ENCODE measurements at places on chromosomes 5 and 9.

DNA sequence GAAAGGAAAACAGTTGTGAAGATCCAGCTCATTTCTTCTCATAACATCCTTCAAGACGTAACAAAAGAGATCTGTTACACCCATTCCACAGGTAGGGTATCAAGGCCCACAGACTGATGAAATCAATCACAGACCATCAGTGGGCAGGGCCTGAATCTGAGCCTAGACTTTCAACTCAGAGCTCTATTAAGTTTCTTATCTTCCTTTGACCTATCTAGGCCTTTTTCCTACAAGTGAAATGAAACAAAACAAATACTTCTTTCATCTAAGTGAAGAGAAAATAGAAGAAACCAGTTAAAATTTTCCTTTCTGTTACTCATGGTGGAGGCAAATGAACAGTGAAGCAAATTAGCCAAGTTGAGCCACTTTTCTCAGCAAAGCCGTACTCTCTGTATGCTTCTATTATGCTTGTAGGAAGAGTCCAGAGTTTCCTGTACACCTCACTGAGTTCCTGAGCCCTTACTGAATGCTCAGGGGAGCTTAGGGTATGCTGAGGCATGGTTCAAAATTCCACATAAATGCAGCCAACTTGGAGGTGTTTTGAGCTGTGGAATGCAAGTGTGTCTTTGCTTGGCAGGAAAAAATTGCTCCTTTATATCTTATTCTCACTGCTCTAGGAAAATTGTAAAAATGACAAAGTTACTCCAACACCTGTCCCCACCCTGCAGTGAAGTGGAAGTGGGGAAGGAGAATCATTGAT lies 91.9 kb downstream of the FEM1C start:
- DNase-seq, result no peak

DNA sequence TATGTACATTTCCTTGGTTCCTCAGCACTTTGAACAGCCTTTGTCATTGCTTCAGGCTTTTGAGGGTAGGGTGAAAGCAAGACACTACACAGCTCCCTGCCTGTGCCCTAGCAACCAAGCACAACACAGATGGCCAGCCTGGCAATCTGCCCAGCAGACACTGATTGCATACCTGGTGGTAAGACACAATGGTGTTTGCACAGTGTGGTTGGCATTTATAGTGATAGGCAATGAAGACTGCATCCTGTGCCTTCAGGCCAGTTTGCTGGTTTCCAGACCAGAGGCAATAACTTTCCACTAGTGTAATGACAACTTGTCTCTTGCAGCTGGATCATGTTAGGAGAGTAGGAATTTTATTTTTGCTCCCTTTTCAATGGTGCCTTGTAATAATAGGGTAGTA lies 144.5 kb upstream of the TNC start:
- no peak for DNase-seq

DNA sequence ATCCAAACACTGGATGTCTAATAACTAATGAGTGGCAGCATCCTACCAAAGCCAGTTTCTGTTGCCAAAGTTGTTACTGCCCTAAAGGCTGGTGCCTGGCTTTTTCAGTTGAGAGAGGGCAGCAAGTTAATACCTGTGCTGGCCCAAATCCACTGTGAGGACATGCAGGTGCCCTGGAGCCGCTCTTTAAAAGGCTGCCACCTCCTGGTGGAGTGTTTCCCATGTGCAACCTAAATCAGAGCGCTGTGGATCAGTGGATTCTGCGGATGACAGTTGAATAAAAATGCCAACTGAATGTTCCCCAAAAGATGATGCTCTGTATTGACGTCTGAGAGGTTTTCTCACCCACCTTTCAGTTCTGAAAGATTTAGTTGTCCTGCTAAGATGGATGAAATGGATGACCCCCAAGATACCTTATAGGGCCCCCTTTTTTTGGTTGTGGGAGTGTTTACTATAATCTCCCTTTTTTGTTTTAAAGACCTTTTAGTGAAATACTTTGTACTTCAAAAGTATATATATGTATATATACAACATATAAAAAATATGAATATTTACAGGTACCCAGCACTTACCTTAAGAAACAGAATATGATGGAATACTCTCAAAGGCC lies 146.4 kb downstream of the EGFLAM start:
- no peak for DNase-seq

- no peak for DNase-seq
Measured at GRCh38 chr5:24923400-24923799, 278.6 kb upstream of the CDH10 start.

GRCh38 chr5:146040527-146040926 lies 64.8 kb downstream of the PLAC8L1 start:
- DNase-seq, result no peak

DNA sequence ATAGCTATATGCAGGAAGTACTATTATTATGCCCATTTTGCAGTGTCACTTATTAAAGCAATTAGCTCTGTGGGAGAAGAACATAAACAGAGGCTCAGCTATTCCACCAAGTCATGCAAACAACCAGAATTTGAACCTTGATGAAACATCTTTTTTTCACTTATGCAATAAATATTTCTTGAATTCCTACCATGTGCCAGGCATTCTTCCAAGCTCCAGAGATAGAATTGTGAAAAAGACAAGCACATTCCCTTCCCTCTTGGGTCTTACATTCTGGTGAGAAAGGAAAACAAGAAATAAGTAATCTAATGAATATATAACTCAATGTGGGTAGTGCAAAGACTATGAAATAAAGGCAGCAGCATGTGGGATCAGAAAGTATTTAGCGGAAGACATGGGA lies 32.1 kb upstream of the ADRB2 start:
- no peak for DNase-seq

DNA sequence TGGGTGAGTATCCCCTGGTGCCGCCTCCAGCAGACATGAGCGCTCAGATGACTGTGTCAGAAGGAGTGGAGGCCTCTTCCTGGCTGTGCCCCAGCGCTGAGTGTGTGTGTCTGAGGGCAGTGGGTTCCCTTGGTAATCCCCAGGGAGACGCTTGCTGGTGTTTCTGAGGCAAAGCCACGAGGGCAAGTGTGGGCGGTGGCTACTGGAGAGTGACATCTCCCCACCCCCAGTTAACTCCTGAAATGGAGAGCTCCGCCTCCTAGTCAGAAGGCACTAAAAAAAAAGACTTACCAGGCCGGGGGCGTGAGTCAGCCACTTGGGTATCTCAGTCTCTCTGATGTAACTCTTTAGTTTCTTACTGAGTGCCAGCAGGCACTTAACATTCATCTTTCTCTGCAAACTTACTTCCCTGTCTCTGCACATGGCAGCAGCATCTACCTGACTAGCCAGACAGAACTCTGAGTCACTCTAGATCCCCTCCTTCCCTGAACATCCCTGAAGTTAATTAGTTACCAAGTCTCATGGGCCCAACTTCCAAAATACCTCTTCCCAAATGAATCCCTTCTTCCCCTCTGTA lies 19.3 kb downstream of the ORM2 start:
- DNase-seq, result peak; percentile 39

DNA sequence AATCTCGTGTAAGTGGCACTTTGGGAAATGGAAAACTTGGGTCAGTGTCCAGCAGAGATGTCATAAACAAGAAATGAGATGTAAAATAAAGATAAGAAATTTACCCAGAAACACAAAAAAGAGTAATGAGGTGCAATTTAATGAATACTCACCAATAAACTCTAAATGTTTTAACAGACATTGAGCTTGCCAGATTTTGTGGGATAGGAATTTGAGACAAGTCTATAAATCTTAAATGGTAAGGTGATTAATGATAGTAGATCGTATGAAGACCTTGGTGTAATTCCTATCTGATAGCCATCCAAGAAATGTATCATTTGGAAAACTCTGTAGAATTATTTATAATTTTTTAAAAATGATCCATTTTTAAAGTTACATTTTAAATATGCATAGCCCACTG lies 682.4 kb downstream of the MAT2B start:
- DNase-seq, result no peak

- DNase-seq, result no peak
Measured at GRCh38 chr5:58545912-58546311, 37.0 kb upstream of the RAB3C start.

GRCh38 chr5:151156507-151157420 lies 815 bp downstream of the ANXA6 start:
- no peak for DNase-seq

DNA sequence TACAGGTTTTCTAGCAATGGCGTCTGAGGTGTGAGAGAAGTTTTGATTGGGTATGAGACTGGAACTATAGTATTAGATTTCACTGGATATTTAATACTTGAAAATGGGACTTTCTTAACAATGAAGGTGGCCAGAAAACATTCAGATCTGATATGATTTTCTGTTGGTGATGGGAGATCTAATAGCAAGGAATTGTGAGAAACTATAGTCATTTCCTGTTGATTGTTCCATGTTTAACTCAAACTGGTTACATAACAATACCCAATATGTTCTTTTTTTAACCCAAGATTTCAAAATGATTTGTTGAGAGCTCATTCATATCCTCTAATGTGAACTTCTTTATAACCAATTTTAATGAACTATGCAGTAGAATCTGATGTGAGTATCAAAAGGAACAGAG lies 793.2 kb upstream of the RGMB start:
- DNase-seq, result no peak

Measured in stimulated activated CD8-positive, alpha-beta memory T cell treated with anti-CD3 and anti-CD28 coated beads, Interleukin-4, amount 100 ng/mL, for 1 hour (primary cell).